ENCODE measurements at places on chromosomes 12 and 14. TPM values are rescaled to one million over a fixed set of nuclear protein-coding genes. Genes with fewer than 3 reads are reported as not detected.

- DNase-seq, result no peak
These were observed 113.8 kb downstream of the BCL11B start for GRCh38 chr14:99158150-99158549.

CBX5 gene
- 64.8 TPM for total RNA-seq

RNASE2 gene
- total RNA-seq, result not detected

DNA sequence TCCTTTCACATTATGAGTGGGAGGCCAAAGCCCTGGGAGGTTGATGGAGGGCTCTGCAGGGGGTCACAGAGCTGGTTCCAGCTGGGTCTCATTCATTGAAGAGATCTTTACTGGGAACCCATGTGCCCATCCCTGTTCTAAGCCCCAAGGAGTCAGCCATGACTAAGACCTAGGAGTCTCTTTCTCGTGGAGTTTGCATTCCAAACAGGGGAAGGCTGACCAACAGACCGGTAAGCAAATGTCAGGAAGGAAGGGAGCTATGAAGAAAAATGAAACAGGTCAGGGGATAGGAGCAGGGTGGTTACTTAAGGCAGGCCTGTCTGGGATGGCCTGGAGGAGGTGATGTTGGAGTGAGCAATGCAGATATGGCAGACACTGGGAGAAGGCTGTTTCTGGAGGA is 31.5 kb downstream of the SYNDIG1L start:
- no peak for DNase-seq

DNA sequence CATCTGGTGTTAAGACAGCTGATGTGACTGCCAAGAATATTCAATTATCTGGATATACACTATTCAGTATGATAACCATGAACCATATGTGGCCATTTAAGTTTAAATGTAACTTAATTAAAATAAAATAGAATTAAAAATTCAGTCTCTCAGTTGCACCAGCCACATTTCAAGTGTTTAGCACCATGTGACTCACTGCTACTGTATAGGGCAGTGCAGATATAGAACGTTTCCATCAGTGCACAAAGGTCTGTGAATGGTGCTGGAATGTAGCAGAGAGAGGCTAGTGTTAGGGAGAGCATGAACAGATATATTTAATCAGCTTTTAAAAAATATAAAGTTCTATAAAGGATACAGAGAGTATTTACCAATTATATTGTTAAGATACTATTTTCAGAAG is 28.7 kb downstream of the ARID4A start:
- no peak for DNase-seq

MANSC4 gene
- total RNA-seq, result not detected

PRH2 gene
- not detected for total RNA-seq

ARHGAP5 gene
- total RNA-seq, result 62.4 TPM

GRCh38 chr14:69818758-69819191 is 21.7 kb upstream of the SLC10A1 start:
- peak; percentile 80 for DNase-seq

AMIGO2 gene
- 10.4 TPM for total RNA-seq

GRCh38 chr12:95884998-95885397 is 26.2 kb downstream of the SNRPF start:
- DNase-seq, result no peak

RD3L gene
- not detected for total RNA-seq

AICDA gene
- total RNA-seq, result 0.94 TPM

GRCh38 chr12:27052176-27052575 is 29.8 kb downstream of the MED21 start:
- DNase-seq, result no peak

DNA sequence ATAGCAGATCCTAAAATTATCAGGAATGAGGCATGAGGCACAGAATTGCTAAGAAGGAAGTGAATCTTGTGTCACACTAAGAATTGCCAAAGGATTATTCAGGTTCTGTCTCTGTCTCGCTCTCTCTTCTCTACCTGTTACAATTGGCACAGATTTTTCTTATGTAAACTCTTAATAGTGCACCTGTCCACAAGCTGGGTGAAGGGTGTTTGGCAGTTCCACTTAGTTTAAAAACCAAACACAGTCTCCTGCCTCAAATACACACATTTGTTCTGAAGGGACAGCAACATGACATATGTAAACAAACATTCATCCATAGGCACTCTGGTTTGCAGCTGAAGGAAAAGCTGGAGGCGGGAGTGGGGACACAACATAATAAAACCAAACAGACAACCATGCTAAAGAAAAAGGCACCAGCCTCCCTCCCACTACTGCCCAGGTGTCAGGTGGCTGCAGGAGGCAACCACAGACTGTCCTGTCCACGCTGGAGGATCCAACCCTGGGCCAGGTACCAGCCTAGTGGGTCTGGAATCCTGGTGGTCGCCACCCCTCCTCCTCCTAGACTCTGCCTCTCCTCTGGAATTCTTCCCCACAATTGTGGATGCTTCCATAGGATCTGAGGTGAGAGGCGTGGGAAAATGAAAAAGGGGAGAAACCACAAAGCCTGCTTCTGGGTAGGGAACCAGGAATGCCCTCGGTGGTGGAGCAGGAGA is 81.2 kb downstream of the TMEM260 start:
- DNase-seq, result no peak

GRCh38 chr12:1919763-1920162 is 1.3 kb upstream of the CACNA2D4 start:
- DNase-seq, result peak; percentile 1

TMEM19 gene
- total RNA-seq, result 45.5 TPM

GRCh38 chr14:94180655-94181271 is 6.6 kb downstream of the PPP4R4 start:
- peak; percentile 78 for DNase-seq
